ENCODE measurements at places on chromosomes 5 and 9.

GRCh38 chr9:80648336-80648735, 1041.0 kb downstream of the TLE1 start:
- DNase-seq = no peak

DNA sequence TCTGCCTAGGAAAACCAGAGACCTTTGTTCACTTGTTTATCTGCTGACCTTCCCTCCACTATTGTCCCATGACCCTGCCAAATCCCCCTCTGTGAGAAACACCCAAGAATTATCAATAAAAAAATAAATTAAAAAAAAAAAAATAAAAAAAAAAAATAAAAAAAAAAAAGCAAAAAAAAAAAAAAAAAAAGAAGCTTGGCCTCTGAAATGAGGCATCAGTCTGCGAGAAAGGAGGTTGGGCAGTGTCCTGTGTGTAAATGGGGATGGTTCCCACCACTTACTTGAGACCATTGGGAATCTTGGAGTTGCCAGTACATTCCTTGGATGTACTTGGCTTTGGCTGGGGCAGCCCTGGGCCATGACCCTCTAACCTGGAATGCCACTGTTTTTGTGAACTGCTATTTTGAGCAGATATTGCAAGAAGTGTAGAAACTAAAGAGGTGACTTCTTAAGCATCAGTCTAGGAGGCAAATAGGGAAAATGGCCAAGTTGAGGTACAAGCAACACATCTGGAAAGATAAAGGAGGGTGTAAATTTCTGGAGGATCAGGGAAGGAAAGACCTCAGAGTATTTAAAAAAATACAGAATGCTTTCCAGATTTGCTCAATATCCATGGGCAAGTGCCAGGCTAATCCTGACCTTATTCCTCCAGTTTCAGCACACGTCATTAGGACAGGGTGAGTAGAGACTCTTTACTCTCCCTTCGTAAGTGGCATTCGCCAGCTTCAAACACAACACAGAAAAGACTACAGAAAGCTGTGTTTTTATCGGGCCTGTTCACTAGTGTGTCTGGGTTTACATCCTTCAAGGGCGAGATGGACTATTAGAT, 58.1 kb downstream of the HSPA4 start:
- no peak for DNase-seq

GRCh38 chr5:5738797-5739489, 316.5 kb downstream of the ICE1 start:
- DNase-seq = no peak

DNA sequence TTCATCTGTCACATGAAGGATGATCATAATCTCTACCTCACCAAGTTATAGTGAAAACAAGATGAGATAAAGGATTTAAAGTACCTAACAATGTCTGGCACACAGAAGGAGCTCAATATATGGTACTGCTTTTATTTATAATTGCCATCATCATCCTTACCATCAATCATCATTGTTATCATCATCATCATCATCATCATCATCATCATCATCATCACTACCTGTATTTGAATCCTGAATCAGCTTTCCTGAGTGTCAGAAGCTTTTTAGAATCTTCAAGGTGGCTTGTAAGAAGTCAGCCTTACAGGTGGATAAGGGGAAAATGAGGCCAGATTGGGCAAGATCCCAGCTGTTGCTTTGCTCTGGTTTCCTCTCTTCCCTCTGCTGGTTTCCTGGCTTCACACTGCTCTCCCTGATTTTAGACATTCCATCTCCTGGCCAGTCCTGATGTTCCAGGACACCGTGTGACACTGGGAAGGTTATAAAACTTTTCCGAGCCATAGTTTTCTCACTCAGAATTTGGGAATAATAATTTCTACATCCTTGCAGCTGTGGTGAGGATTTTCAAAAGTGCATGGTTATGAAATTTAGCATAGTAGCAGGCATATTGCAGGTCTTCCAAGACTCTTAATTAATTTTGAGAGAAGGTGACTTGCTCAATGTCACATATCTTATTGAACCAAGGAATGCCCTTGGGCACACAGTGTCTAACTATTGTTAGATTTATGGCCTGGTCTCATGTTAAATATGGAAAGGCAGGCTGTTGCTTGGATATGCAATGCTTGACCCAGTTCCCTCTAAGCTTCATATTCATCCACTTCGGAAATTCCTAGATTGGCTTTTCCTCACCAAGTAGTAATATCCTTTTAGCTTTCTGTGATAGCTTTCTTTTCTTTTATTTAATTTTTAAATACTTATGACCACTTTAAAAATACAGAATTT, 160.7 kb downstream of the TMEM38B start:
- DNase-seq = no peak
